Stimulated activated CD4-positive, alpha-beta T cell treated with anti-CD3 and anti-CD28 coated beads, Interleukin-15, amount 100 ng/mL, for 48 hours (primary cell): ENCODE measurements at places on chromosomes 11 and 22.
A peak's percentile ranks its signal among the peaks of the same experiment; 100 is the strongest.

GRCh38 chr11:30423886-30424285 lies 101.0 kb downstream of the ARL14EP start:
- no peak for DNase-seq

DNA sequence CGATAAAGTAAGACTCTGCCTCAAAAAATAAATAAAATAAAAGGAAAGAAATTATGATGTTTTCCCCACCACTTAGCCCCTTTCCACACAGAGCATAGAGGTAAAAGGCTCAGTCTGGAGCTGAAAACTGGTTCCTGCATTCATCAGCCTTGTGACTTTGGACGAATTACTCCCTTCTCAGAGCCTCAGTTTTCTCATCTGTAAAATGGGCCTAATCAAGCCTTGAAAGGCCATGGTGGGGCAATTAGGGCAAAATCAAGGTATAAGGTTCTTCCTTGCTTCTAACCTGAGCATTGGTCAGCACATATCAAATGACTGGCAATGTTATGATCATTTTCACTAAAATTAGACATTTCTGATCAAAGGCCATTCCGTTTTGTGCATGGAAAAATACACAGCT lies 417.7 kb downstream of the MN1 start:
- DNase-seq: no peak

GRCh38 chr11:3077189-3077836 lies 20.1 kb upstream of the CARS1 start:
- DNase-seq: no peak

GRCh38 chr11:112298535-112298934 lies 37.9 kb upstream of the PLET1 start:
- DNase-seq: no peak

- no peak for DNase-seq
These were observed 2.1 kb downstream of the PNPLA3 start for GRCh38 chr22:43925433-43926348.

DNA sequence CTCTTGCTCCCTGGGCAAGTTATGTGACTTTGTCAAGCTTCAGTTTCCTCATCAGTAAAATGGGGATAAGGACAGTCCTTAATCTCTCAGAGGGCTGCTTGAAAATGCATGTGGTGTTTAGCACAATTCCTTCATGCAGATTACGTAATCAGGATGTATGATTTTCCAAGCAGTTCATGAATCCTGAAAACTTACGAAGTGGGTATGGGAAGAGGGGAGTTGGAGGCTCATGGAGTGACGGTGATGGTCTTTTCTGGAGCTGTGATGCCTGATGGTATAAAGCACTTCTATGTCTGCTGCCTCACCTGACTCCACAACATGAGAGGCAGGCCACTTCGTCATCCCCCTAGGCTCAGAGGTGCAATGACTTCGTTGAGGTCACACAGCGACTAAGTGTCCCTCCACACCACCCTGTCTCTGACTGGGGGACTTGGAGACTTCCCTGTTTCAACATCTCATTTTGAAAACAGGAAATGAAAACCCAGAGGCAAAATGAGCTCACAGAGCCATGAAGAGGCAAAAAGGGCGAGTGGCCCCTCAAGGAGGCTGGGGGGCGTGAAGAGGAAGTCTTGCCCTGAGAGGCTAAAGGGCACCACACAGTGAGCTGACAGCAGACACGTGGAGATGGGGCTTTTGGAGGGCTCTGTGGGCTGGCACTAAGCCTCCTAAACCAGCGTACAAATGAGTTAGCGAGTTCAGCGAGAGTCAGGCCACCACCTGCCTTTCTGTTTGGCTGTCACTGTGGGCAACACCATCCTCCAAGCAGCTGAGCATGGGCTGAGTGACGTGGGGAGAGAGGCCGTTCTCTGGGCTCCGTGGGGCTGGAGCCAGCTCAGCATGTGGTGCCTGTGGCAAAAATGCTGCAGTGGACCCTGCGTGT lies 10.1 kb downstream of the MCM5 start:
- DNase-seq: no peak

DNA sequence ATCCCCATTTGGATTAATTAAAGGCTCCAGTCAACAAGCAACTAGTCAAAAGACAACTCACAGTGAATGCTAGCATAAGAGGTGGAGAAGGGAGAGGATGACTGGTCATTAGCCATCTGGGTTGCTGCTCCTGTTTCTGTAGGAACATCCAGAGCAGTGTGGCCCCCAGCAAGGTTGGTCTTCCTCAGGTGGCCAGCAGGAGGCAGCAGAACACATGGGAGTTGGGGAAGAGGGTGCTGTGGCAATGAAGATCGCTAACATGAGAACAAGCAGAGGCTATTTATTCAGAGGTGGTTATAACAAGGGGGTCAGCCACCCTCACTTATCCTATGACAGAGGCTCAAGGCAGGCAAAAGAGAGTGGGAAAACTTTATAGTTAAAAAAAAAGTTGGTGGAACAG lies 21.3 kb downstream of the IZUMO1R start:
- DNase-seq: peak; percentile 30

GRCh38 chr11:73312036-73312435 lies 4.0 kb downstream of the ARHGEF17 start:
- no peak for DNase-seq

- DNase-seq: no peak
These were observed 76.5 kb upstream of the ARFGAP3 start for GRCh38 chr22:42933485-42934091.

DNA sequence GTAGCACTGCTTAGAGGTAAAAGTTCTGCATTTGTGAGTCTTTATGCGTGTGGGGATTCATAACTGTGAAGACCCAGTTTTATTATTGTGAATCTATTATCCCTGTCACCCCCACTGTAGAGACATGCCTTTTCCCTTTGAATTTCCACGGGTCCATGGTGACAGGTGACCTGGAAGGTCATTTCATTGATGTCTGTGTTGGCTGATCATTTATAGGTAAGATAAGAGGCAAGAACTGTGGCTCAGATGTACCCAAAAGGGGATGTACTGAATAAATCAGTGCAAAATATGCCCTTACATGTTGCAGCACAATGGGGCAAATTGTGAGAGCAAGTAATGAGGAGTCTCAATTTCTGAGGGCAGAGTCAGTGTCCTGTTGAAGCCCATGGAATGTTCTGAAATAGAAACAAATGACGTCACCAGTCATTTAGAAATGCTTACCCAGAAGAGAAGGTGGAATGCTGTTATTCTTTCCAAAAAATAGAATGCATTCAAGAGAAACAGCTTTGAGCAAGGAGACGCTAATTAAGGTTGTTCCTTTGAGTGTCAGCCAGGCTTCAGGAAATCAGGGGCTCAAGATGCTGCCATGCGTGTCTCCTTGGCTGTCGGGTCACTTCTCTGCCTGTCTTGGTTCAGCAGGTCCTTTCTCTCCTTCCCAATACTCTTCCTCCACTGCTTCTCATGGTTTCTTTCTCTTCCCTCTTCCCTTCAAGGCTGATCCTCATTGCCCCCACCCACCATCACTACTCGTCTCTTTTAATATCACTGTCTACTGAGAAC lies 118.7 kb upstream of the E2F8 start:
- DNase-seq: no peak

DNA sequence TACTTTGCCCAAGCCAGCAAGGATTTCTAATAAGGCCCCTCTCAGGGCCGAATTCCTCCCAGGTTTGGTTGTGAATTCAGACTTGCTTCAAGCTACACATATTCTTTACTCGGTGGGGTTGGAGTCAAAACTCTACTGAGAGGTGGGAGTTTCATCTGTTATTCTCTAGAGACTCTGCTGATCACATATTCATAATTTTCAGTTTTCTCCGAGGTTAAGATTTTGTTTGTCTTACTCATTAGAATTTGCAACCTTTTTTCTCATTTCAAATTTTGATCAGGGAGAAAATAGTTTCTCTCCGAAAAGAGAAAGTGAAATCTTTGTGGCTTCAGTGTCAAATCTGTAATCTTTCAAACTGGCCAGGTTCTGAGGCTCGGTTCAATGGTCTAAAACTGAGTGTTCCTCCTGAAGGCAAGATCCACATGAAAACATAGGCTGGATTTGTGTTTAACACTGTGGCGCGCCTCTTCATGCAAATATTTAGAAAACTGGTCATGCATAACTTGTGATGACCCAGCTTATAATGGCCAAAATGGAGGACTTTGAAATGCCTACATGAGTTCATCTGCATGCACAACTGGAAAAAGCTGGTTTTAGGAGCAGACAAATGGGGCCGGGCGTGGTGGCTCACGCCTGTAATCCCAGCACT lies 21.5 kb upstream of the GSTP1 start:
- no peak for DNase-seq

GRCh38 chr11:34299284-34299972 lies 58.4 kb downstream of the ABTB2 start:
- no peak for DNase-seq

GRCh38 chr11:123472236-123472935 lies 42.3 kb downstream of the GRAMD1B start:
- DNase-seq: no peak

DNA sequence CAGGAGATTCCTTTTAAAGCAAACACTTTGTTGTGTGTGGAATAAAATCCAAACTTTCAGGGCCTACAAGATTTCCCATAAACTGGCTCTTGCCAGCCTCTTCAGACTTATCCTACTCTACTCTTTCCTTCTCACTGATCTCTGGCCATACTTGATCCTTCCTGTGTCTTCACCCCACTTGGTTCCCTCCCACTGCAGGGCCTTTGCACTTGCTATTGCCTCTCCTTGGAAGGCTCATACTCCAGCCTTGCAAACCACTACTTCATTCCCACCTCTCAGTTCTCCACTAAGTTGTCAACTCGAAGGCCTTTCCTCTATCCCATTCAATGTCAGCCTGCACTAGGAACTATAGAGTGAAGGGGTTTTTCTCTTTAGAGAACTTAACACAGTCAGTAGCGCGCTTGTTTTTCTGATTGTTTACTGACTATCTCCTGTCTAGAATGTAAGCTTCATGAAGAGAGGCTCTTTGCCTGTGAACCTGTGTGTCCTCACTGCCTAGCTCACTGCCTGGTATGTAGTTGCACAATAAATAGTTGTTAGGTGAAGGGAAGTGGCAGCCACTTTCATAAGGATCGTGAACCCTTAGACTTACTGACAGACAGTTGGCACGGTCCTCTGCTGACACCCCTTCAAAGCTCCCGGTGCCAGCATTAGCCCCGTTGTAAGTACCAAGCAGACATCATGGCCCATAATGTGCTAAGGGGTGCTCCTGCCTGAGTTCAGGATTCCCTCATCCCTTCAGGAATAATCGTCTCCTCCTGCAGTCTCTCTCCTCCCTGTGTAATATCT lies 833 bp upstream of the ME3 start:
- no peak for DNase-seq

DNA sequence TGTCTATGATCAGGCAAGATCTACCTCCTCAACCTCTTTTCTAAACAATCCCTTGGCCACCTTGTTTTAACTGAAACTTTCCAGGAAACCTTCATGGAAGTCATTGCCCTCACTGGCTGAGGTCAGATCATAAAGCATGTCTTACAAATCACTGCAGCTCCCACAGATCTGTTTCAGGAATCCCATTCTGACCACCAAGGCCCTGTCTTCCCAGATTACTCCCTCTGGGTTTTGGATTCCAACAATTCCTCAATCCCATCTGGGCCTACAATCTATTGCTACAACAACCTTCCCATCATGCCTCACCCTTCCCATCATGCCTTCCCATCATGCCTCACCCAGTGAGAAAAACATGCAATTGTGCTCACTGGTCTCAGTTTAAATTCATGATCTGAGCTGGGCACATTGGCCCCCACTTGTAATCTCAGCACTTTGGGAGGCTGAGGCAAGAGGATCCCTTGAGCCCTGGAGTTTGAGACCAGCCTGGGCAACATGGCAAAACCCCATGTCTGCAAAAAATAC lies 15.9 kb downstream of the ADAMTS15 start:
- no peak for DNase-seq

GRCh38 chr11:8036002-8036802 lies 44.8 kb upstream of the TUB start:
- no peak for DNase-seq

DNA sequence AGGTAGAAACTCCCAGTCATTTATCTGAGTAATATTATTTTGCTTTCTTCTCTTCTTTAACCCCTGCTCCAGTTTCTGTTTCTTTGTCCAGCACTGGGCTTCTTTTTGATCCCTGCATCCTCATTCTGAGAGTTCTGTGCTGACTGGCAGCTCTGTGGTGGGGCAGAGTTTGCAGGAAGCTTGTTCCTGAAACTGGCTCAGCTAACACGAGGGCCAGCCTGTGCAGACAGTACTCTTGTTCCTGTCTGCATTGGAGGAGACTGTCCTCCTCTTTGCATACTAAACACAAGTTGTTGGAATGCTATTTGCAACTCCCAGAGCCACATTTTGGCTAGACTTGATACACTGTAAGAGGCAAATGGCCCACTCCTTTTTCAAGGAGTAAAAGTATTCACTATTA lies 93.1 kb upstream of the HORMAD2 start:
- no peak for DNase-seq

DNA sequence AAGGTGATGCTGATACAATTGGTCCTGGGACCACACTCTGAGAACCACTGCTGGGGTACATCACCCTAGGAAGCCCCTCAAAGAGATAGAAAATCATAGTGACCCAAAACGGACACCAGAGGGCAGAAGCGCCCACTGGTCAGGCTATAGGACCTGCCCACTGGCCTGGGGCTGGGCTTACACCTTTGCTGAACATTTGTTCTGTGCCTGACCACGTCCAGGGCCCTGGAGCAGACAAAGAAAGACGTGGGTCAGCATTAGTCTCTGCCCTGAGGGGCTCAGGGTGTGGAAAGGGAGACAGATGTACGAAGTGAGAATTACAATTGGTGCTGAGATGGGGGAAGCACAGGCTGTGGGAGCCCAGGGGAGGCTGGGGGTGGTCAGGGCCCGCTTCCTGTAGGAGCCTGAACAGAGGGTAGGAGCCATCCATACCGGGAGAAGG lies 14.4 kb upstream of the SERPINH1 start:
- no peak for DNase-seq

DNA sequence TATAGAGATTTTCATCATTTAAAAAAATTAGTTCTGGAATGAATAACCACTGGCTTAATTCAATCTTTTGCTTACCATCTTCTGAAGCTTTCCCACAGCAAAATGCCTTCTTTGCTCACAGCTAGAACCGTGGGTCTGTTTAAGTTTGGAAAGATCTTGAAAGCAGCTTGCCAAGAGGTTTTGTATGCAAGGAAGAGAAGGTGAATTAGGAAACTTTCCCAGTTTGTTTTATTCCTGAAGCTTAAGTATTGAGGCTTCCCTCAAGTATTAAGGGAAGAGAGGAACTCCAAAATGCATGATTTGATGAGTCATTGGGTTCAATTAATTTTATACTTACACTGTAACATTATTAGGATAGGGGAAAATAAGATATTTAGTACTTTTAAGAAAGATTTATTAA lies 1.9 kb upstream of the ARHGEF12 start:
- no peak for DNase-seq

- DNase-seq: no peak
These were observed 121.5 kb upstream of the RCN1 start for GRCh38 chr11:31969359-31969702.

GRCh38 chr11:12157241-12157661 lies 46.9 kb downstream of the MICAL2 start:
- DNase-seq: no peak

- DNase-seq: no peak
These were observed 43.8 kb downstream of the FBLN1 start for GRCh38 chr22:45546333-45547015.

- no peak for DNase-seq
These were observed 197.8 kb downstream of the ETS1 start for GRCh38 chr11:128389461-128389976.

- DNase-seq: no peak
These were observed 88.2 kb downstream of the CWC15 start for GRCh38 chr11:94885133-94885532.

- DNase-seq: no peak
These were observed 1.8 kb downstream of the GAS2 start for GRCh38 chr11:22668005-22668796.
